ENCODE measurements at places on chromosomes 5 and 9. TPM values are rescaled to one million over a fixed set of nuclear protein-coding genes. Genes with fewer than 3 reads are reported as not detected.

RBM22 gene
- total RNA-seq = 66.9 TPM

ANKRD18A gene
- total RNA-seq = 46.0 TPM

DNA sequence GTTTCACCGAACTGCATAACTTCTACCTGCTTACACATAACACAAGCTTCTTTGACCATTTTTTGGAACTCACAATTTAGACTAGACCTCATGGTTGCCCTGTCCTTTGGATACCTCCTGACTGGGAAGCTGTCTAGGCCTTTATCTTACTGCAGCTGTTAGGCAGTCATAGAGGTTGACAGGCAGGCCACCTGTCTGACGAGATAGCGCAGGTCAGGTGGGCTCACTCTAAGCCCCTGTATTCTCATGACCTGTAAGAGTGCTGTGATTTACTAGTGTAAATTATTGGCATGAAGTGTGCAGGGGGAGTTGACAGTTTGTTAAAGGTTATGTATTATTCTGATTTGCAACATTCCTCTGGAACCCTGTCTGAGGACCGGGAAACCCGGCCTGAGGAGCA, 29.0 kb downstream of the SLC22A4 start:
- no peak for DNase-seq
- H3K4me1 ChIP-seq = peaks cover 7% of the 10 kb centered on the region
- H3K27ac ChIP-seq = peak overlapping the region; percentile 5
- H3K4me3 ChIP-seq = no peak overlapping the region
- peaks cover 68% of the 10 kb centered on the region for H3K36me3 ChIP-seq

GRCh38 chr9:126750941-126751725, 53.7 kb upstream of the ZBTB43 start:
- no peaks in the 10 kb centered on the region for H3K36me3 ChIP-seq
- DNase-seq = no peak
- peaks cover 55% of the 10 kb centered on the region for H3K27me3 ChIP-seq
- no peak overlapping the region for H3K27ac ChIP-seq

IDNK gene
- 19.7 TPM for total RNA-seq

- no peak overlapping the region for H3K4me3 ChIP-seq
- DNase-seq = no peak
- H3K4me1 ChIP-seq = no peaks in the 10 kb centered on the region
- no peaks in the 10 kb centered on the region for H3K27me3 ChIP-seq
- no peak overlapping the region for H3K27ac ChIP-seq
These were observed 289.9 kb downstream of the FAM170A start for GRCh38 chr5:119919279-119919678.

GRCh38 chr5:138711087-138711486, 42.1 kb upstream of the CTNNA1 start:
- no peaks in the 10 kb centered on the region for H3K27me3 ChIP-seq
- H3K4me1 ChIP-seq = peaks cover 10% of the 10 kb centered on the region
- no peak overlapping the region for H3K4me3 ChIP-seq
- H3K27ac ChIP-seq = no peak overlapping the region

- no peak overlapping the region for H3K27ac ChIP-seq
- H3K27me3 ChIP-seq = no peaks in the 10 kb centered on the region
- H3K4me1 ChIP-seq = no peaks in the 10 kb centered on the region
- H3K4me3 ChIP-seq = no peak overlapping the region
These were observed 60.9 kb upstream of the ORM1 start for GRCh38 chr9:114261987-114262386.

DNA sequence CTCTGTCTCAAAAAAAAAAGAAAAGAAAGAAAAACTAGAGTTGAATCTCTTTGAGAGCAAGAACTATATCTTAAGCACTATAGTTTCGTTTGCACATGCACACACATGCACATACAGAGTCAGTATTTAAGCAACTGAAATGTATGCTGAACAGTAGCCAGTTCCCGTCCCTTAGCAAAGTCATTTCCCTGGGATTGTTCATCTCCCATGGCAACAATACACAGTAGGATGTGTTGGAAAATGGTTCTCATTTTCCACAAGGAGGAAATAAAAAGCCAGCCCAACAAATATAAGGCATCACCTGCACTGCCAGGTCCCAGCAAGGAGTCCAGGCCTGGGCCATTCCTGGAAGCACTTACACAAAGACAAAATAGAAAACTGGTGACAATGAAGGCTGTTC, 4.2 kb upstream of the ZNF346 start:
- peaks cover 18% of the 10 kb centered on the region for H3K36me3 ChIP-seq
- no peak for DNase-seq
- H3K4me3 ChIP-seq = no peak overlapping the region
- H3K27me3 ChIP-seq = no peaks in the 10 kb centered on the region

- H3K27ac ChIP-seq = no peak overlapping the region
- peaks cover 9% of the 10 kb centered on the region for H3K36me3 ChIP-seq
- no peak overlapping the region for H3K4me3 ChIP-seq
These were observed 3.9 kb downstream of the CSNK1G3 start for GRCh38 chr5:123515904-123516303.

IFNB1 gene
- total RNA-seq = not detected

DNA sequence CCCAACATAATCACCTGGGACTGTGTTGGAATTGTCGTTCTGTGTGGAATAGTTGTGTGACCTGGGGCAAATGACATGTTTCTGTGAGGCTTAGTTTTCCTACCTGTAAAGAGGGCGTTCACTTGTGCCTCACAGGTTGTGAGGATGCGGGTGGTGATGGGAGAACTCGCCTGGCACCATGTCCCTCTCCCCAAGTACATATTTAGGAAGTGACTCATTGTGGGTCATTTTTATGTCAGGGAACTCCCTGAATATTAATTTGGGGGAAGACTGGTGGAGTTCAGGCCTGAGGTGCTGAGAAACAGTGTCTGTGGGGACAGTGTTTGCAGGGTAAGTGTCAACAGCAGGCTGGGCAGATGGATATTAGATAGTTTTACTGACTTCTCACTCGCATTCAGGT, 144.7 kb downstream of the KDM4C start:
- no peaks in the 10 kb centered on the region for H3K27me3 ChIP-seq
- H3K27ac ChIP-seq = no peak overlapping the region
- no peak overlapping the region for H3K4me3 ChIP-seq
- DNase-seq = peak; percentile 51
- peaks cover 11% of the 10 kb centered on the region for H3K4me1 ChIP-seq

- no peak for DNase-seq
- H3K27ac ChIP-seq = no peak overlapping the region
- H3K4me3 ChIP-seq = no peak overlapping the region
These were observed 2240.9 kb upstream of the WWC1 start for GRCh38 chr5:166050531-166050930.

DNA sequence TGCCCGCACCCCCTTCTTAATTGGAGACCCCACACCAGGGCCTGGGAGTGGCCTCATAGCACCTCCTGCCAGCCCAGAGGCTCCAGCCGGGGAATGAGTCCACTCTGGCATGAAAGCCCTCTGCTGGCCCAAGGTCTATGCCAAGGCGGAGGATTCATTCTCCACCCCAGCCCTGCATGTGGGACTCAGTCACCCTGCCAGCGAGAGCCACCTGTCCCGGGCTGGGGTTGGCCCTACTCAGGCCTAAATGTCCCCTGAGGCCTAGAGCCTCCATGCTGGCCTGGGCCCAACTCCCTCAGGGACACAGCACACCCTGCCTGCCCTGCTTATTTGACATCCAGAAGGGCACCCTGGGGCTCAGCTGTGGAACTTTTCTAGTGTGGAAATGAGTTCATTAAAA, 1.0 kb upstream of the RAPGEF1 start:
- H3K4me1 ChIP-seq = peaks cover 10% of the 10 kb centered on the region
- peak overlapping the region; percentile 62 for H3K4me3 ChIP-seq
- H3K27ac ChIP-seq = no peak overlapping the region
- no peaks in the 10 kb centered on the region for H3K36me3 ChIP-seq
- DNase-seq = no peak

C5orf34 gene
- 3.9 TPM for total RNA-seq

HACD4 gene
- total RNA-seq = not detected

- H3K27me3 ChIP-seq = no peaks in the 10 kb centered on the region
- no peak for DNase-seq
- no peak overlapping the region for H3K27ac ChIP-seq
- H3K4me3 ChIP-seq = no peak overlapping the region
These were observed 213.4 kb downstream of the PRR16 start for GRCh38 chr5:120677481-120677880.

DNA sequence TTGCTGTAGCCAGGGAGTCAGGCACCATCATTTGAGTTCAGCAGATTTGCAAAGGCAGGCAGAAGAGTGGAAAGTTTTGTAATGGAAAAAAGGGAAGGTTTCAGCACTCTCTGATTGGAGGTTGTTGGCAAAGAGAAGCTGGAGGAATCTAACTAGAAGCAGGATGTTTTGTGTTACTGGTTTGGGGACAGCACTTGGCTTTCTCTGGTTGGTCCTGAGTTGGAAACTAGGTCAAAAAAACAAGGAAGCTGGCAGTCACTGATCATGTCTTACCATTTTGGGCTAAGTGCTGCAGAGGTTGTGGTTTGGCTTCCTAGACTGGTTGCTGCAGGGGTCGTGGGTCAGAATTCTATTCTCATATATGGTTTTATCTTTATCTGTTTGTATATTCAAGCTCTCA, 189.8 kb downstream of the DRD1 start:
- no peak for DNase-seq
- no peaks in the 10 kb centered on the region for H3K4me1 ChIP-seq
- H3K27me3 ChIP-seq = peaks cover 19% of the 10 kb centered on the region
- H3K36me3 ChIP-seq = no peaks in the 10 kb centered on the region

AJM1 gene
- 5.6 TPM for total RNA-seq

KCNN2 gene
- total RNA-seq = not detected

GRCh38 chr5:4544049-4544670, 596.0 kb upstream of the ADAMTS16 start:
- H3K27me3 ChIP-seq = no peaks in the 10 kb centered on the region
- DNase-seq = no peak
- H3K36me3 ChIP-seq = no peaks in the 10 kb centered on the region

- H3K27me3 ChIP-seq = no peaks in the 10 kb centered on the region
- no peaks in the 10 kb centered on the region for H3K4me1 ChIP-seq
- DNase-seq = no peak
These were observed 43.6 kb downstream of the ENC1 start for GRCh38 chr5:74596927-74597326.

DNA sequence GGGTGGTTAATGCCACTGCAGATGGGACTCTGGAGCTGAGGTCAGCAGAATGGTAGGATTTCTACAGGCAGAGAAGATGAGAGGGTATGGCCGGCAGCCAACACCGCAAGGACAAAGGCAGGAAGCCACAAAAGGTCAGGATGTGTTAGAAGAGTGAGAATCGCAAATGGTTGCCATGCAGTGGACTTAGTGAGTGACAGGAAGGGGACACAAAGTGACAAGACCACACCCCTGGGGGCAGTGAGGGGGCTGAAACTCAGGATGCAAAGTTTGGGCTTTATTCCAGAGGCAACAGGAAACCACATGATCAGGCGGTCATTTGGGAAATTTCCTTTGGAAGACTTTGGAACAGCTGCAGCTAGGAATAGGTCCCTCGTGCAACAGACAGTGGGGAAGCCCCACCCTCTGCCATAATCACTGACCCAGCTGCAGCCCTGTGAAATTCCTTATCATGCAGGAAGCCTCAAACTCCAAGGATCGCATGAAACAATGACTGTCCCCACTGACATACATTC, 14.2 kb upstream of the CCDC180 start:
- no peaks in the 10 kb centered on the region for H3K27me3 ChIP-seq
- H3K27ac ChIP-seq = no peak overlapping the region
- H3K4me1 ChIP-seq = peaks cover 7% of the 10 kb centered on the region

DNA sequence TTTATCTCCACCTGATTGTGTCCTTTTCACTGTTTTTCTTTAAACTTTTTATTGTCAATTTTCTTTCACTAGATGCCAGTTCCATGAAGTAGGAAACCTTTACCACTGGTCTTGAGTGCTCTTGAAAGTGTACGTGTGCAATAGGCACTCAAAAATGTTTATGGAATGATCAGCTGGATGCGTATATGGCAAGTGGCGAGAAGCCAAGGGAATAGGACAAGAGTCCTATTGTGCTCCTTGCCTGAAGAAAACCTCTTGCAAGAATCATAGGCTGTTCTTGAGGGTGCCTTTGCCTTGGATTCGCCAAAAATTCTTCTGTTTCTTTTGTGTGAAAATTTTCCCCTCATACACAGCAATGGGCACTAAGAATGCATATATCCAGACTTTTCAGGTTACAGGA, 97.7 kb downstream of the GHR start:
- H3K4me3 ChIP-seq = no peak overlapping the region
- no peak for DNase-seq
- no peaks in the 10 kb centered on the region for H3K36me3 ChIP-seq
- no peaks in the 10 kb centered on the region for H3K27me3 ChIP-seq
- H3K27ac ChIP-seq = no peak overlapping the region

- DNase-seq = no peak
- no peaks in the 10 kb centered on the region for H3K36me3 ChIP-seq
- no peaks in the 10 kb centered on the region for H3K27me3 ChIP-seq
- no peak overlapping the region for H3K27ac ChIP-seq
These were observed 43.8 kb downstream of the CAMK2A start for GRCh38 chr5:150245808-150246207.

HRCT1 gene
- total RNA-seq = 4.4 TPM

- H3K4me3 ChIP-seq = no peak overlapping the region
- peaks cover 14% of the 10 kb centered on the region for H3K4me1 ChIP-seq
- H3K27me3 ChIP-seq = no peaks in the 10 kb centered on the region
These were observed 8.8 kb downstream of the IPPK start for GRCh38 chr9:92661127-92661526.

TSSK1B gene
- 0.39 TPM for total RNA-seq

GRCh38 chr9:136903041-136903554, 16.8 kb downstream of the TRAF2 start:
- H3K36me3 ChIP-seq = peaks cover 62% of the 10 kb centered on the region
- no peak overlapping the region for H3K4me3 ChIP-seq
- no peaks in the 10 kb centered on the region for H3K27me3 ChIP-seq
- peaks cover 19% of the 10 kb centered on the region for H3K4me1 ChIP-seq
- peak overlapping the region; percentile 87 for H3K27ac ChIP-seq

SKP2 gene
- 21.7 TPM for total RNA-seq

DNA sequence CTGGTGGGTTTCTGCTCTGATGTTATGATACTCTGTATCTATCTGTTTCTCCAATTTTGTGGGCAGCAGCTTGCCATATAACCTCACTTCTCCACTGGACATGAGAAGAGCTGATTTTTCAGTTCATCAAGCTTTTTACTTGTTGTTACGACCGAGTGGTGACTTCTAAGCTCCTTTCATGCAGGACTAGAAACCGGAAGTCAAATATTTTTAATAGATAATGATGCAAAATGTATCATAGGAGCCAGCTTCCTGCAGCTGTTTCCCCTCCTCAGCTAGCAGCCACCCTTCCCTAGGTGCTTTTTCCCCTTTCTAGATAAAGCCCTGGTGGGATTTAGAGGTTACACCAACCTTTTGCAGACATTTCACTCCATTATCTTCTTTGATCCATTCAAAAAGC, 17.0 kb upstream of the ADAM19 start:
- no peaks in the 10 kb centered on the region for H3K4me1 ChIP-seq
- H3K27me3 ChIP-seq = no peaks in the 10 kb centered on the region
- no peak overlapping the region for H3K4me3 ChIP-seq
- no peak for DNase-seq
- H3K36me3 ChIP-seq = no peaks in the 10 kb centered on the region

DNA sequence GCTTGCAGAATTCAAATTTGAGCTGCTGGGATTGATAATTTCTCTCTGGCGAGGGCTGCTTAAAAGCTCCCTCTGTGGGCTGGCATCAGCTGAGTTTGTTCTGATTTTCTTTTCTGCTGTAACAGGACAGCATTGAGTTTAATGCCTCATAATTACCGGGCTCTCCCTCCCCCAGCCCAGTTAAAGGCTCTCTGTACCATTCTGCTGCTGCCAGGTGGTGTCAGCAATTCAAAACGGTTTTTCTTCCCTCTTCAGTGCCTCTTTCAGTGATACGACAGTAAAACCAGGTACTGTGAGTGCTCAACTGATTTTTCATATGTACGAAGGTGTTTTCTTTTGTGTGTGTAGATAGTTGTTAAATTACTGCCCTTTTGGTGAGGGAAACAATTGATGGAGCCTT, 509.3 kb upstream of the CTNND2 start:
- H3K4me1 ChIP-seq = no peaks in the 10 kb centered on the region
- no peaks in the 10 kb centered on the region for H3K27me3 ChIP-seq
- no peak overlapping the region for H3K27ac ChIP-seq
- no peak overlapping the region for H3K4me3 ChIP-seq

All from MCF 10A (cell line).